Stimulated activated CD8-positive, alpha-beta memory T cell treated with anti-CD3 and anti-CD28 coated beads, Interleukin-15, amount 100 ng/mL, for 48 hours (primary cell): ENCODE measurements at places on chromosomes 2 and 18.

DNA sequence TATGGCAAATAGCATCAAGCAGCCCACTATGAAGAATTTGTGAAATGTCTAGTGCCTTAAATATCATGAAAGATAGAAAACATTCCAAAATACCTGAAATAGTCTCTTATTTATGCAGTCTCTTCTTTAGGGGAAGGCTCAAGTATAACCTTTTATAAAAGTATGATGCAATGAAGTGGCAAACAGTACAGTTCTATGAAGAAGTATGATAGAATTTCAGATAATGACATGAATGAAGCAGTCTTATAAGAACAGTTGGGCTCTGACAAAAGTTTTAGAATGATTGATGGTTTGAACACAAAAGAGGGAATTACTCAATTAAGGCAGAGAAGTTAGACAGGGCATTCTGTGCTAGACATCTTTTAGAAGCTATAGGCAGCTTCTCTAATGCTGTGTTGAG is 1791.8 kb upstream of the PIK3C3 start:
- DNase-seq: no peak

DNA sequence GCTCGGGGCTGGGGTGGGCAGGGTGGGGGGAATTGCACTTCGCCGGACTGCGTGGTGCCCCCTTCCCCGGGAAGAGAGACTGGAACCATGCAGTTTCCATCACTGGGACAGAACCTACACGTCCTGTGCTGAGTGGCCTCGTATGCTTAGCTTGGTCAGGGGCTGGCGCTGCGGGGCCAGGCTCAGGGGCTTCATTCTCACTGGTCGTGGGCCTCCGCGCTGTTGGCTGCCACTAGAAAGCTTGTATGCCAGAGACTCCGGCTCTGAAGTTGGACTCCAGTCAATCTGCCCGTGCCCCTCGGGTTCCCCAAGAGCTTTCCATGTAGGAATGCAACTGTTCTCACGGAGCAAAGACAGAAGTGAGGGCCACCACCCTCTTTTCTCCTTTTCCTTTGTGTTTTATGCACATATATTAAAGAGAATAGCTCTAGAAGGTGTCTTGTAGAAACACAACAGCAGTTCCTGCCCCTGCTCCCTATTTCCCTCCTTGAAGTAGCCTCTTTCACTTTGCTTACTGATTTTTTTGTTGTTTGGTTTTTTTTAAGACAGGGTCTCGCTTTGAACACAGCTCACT is 64.0 kb upstream of the YWHAQ start:
- DNase-seq: no peak

DNA sequence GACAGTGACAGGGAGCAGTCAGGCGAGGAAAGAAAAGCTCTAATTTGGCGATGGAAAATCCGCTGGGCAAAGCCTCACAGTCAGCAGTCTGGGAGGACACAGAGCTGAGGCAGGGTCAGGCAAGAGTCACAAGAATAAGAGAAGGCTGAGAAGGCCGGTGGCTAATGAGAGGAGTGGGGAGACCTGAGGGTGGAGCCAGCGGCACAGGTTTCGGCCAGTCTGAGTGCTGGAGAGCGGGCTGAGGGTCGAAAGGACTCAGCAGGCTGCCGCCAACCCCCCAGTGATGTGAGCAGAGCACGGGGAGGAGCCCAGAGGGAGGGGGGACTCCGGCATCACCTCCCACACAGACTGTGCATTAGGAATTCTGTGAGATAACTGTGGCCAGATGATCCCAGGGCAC is 500.6 kb upstream of the MYT1L start:
- no peak for DNase-seq

DNA sequence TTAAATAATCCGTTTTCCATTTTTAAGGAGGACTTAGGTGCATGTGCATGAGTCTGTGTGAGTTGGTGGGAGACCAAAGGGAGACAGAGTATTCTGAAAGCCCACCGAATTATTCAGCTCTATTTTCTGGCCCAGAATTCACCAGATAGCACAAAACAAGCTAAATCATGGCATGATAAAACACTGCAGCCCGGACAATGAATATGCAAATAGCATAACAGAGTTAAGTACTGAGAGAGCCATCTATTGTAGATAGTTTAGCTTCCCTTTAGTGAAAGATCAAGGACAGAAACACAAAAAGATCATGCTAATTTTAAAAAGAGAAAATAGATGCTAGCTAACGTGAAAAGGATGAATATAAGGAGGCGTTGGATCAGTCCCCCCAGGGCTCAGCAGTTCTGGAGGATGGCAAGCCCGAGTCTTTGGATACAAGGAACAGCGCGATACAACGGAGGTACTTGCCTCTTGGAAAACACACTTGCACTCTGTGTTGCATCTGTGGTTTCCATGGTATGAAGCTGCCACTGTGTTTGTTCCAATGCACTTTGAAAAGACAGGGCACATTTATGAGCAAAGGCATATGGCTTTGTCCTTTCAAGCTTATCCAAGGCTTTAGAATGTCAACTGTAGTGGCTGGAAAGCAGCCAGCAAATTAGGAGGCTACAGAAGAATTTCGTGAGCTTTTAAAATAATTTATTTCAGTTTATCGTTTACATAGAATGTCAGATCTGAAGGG is 119.9 kb downstream of the LYPD1 start:
- no peak for DNase-seq

DNA sequence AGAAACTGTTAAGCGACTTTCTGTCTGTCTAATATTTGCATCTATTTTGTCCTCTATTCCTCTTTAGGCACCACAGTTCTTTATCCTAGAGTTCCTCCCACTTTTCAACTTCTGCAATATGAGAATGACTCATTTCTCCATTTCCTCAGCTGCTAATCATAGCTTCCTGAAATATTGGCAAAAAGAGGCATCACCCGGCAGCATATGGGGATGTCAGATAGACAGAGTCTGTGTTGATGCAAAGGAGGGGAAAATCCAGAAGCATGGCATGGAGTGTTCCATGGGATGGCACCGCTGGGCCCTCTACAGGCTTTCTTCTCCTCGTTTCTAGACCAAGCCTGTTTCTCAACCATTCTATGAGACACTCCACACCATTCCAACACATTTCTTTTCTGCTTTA is 93.4 kb downstream of the DOCK10 start:
- DNase-seq: no peak

DNA sequence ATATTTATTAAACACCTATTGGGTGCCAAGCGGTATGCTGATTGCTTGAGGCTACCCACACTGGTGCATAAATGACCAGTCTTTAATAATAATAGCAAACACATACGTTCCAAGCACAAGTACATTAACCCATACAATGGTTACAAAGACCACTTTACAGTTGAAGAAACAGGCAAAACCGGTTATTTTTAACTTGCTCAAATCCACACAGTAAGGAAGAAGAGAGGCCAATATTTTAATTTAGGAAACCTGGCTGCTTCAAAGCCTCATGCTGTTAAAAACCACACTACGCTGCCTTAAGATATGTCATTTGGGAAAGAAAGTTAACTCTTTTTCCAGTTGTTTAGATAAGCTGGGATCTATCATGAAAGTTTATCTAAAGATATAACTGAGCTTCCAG is 2.4 kb upstream of the IMPA2 start:
- DNase-seq: no peak
